PC-3 (cell line): ENCODE measurements at places on chromosomes 5 and 9. TPM values are rescaled to one million over a fixed set of nuclear protein-coding genes. Genes with fewer than 3 reads are reported as not detected.

DNA sequence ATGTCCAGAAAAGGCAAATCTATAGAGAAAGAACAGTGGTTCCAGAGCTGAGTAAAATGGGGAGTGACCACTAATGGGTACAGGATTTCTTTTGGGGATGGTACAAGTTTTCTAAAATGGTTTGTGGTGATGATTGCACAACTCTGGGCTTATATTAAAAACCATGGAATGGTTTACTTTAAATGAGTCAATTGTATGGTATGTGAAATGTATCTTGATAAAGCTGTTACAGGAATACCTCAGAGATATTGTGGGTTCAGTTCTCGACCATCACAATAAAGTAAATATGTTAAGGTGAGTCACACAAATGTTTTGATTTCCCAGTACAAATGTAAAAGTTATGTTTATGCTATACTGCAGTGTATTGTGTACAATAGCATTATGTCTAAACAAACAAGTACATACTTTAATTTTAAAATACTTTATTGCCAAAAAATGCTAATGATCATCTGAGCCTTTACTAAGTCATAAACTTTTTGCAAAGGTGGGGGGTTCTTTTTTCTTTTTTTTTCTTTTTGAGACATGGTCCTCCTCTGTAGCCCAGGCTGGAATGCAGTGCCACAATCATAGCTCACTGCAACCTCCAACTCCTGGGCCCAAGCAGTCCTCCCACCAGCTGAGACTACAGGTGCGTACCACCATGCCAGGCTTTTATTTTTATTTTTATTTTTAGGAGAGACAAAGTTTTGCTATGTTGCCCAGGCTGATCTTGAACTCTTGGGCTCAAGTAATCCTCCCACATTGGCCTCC is 65.9 kb downstream of the SHOC1 start:
- DNase-seq: peak; percentile 93

ANKHD1 gene
- 64.6 and 81.1 TPM in 2 replicates for total RNA-seq

GRCh38 chr9:700365-701282 is 140.9 kb upstream of the DMRT1 start:
- DNase-seq: no peak

LRRC19 gene
- not detected in 2 replicates for total RNA-seq

- DNase-seq: peak; percentile 45
These were observed 1.6 kb downstream of the PKD2L2 start for GRCh38 chr5:137890845-137891244.

GRCh38 chr5:174287761-174288160 is 242.3 kb downstream of the NSG2 start:
- DNase-seq: no peak

SLC45A2 gene
- not detected in 2 replicates for total RNA-seq

THG1L gene
- 45.1 and 45.3 TPM in 2 replicates for total RNA-seq

LMAN2 gene
- total RNA-seq: 310 and 369 TPM in 2 replicates

DNA sequence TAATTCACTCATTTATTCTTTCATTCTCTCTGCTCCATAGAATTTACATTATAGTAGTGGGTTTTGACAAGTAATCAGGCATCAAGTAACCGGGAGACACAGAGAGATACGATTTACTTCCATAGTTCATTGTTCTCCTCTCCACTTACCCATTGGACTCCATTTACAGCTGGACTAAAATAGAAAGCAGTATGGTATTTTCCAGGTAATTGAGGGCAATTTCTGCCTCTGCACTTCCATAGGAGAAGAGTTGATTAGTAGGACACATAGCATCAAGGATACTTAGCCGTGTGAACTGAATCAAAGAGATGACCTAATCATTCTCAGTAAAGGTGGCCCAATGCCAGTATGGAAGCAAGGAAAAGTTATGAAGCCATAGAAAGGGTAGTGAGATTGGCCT is 244.4 kb downstream of the COX7C start:
- no peak for DNase-seq

DNA sequence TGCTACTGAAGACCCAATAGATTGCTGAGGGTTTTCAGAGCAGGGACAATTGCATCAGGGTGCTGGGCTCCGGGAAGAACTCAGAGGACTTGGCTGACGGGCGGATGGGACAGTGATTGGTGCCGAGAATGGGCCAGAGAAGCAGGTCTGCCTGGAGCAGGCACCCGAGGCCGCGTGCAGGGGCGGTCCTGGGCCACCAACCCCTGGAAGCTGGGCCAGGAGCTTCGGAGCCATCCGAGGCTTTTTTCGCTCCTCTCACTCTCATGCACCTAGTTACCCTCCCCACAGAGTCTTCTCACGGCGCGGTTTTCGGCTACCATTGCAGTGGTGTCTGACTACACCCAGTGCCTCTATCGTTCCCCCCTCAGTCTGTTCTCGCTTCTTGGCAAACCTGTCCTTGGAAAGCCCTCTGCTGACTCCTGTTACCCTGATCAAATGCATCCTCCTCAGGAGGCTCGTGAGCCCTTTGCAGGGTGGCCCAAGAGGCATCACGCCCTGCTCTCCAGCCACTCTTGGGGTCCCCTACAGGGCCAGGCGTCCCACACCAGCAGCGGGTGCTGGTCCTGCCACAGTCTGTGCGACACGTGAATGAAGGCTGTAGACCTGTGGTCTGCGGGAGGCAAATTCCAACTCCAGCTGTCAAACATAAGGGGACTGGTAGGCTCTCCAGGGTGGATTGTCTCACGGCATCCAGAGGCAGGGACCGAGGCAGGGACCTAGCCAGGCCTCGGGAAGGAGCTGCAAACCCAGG is 1.2 kb upstream of the CLPTM1L start:
- no peak for DNase-seq

DNA sequence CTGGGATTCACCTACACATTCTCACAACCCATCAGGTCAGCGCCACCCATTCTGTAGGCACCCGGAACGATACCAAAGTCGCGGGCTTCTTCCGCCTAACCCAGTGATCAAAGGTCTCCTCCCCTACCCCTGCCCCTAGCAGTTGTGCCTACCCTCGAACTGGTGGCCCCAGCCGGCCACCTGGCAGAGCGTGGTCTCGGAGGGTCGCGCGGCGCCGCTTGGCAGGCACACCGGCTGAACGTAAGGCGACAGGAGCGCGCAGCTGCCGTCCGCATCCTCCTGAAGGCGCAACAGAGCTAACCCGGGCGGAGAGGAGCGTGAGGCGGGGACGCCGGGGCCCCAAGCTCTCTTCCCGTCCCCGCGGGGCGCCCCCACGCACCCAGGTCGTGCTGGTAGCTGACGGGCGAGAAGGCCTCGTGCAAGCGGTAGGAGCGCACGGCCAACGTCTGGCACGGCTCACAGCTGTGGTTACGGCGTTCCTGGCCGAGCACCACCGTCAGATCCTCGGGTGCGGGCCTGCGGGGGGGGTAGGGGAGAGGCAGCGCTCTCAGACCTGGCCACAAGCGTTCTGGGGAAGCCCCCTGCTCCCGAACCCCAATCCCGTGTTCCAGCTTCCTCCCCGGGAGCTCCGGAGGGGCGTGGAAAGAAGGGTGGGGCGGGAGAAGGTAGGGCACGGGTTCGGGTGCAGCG is 2.8 kb upstream of the PFN3 start:
- DNase-seq: peak; percentile 35

DNA sequence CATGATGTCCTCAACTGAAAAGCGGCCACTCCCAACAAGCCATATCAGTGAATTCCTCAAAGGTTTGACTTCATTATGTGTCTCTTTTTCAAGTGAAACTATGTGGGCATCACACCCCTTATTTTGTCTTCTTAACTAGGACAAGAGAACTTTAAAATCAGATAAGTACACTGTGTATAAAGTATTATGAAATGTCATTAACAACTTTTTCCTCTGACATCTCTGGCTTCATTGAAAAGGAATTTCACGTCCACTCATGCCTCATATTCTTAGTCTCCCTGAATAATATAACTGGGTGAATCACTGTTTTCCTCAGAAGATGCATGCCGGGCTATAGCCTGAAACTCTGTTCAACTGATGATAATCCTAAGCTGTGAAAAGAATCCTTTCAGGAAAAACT is 415.8 kb downstream of the ACTL7B start:
- DNase-seq: peak; percentile 48

SPDL1 gene
- total RNA-seq: 29.9 and 38.8 TPM in 2 replicates

PCDHB6 gene
- not detected in 2 replicates for total RNA-seq

ARSI gene
- 5.9 and 6.3 TPM in 2 replicates for total RNA-seq

LRRC14B gene
- not detected in 2 replicates for total RNA-seq

GRCh38 chr9:127893392-127893791 is 6.0 kb downstream of the ST6GALNAC6 start:
- DNase-seq: no peak

- DNase-seq: no peak
These were observed 47.8 kb upstream of the SLC1A3 start for GRCh38 chr5:36558641-36559040.

DNA sequence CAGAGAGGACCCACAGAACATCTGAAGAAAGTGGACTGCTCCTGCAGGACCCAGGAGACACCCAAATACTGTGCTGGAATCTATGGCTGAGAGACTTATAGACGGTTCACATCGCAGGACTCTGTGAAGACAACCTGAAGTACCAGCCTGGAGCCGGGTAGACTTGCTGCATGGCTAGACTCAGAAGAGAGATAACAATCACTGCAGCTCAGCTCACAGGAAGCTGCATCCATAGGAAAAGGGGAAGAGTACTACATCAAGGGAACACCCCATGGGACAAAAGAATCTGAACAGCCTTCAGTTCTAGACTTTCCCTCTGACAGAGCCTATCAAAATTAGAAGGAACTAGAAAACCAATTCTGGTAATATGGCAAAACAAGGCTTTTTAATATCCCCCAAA is 26.5 kb upstream of the TRIM36 start:
- no peak for DNase-seq

- DNase-seq: no peak
These were observed 152.2 kb downstream of the BNC2 start for GRCh38 chr9:16718296-16718695.
